ENCODE measurements at places on chromosomes 3 and 15.

GRCh38 chr3:12336099-12336498, 47.2 kb downstream of the PPARG start:
- DNase-seq: peak; percentile 85

- DNase-seq: no peak
Observed at GRCh38 chr3:126146525-126147146, 33.8 kb downstream of the ALDH1L1 start.

- no peak for DNase-seq
Observed at GRCh38 chr3:158700559-158700958, 28.1 kb upstream of the LXN start.

DNA sequence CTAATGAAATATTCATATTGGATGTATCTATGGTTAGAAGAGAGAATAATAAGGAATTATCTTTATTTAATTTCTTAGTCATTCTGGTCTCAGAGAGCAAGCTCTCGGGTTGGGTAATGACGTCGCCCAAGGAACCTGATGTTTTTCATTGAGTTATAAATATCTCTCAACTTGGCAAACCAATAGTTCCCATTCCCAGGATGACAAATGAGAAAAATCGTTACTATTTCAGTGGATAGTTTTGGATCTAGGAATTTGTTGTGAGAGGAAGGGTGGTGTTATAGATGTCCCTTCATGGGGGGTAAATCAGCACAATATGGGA, 162.9 kb upstream of the NR2E3 start:
- DNase-seq: no peak

DNA sequence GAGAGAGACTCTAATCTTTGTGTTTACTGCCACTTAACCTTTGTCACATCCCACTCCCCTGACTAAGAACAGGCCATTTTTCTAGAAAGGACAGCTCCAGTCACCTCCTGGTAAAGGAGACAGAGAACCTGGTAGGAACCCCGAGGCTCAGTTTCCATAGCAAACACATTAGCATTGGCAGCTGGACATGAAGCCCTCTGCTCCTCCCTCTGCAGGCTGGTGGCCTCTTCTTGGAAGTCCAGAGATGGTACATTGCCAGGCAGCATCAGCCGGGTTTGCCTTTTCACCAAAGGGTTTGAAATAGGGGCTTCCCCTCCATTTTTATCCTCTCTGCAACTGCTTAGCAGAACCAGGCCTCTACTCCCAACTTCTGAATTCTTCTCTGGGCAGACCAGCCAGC, 213.4 kb upstream of the SEMA6D start:
- DNase-seq: no peak

DNA sequence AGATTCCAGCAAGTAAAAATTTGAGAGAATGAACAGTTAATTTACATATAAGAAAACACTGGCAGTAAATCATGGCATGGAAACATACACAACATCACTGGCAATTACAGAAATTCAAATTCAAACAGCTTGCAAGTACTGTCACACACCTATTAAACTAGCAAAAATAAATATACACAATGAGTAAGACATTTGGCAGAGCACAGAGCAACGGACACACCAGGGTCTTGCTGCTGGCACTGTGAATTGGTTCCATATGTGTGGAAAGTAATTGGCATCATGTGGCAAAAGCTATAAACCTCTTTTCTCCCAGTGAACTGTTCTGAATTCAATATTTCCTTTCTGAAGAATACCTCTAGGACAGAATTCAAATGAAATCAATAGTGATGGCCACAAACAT, 78.3 kb downstream of the LRRK1 start:
- no peak for DNase-seq

DNA sequence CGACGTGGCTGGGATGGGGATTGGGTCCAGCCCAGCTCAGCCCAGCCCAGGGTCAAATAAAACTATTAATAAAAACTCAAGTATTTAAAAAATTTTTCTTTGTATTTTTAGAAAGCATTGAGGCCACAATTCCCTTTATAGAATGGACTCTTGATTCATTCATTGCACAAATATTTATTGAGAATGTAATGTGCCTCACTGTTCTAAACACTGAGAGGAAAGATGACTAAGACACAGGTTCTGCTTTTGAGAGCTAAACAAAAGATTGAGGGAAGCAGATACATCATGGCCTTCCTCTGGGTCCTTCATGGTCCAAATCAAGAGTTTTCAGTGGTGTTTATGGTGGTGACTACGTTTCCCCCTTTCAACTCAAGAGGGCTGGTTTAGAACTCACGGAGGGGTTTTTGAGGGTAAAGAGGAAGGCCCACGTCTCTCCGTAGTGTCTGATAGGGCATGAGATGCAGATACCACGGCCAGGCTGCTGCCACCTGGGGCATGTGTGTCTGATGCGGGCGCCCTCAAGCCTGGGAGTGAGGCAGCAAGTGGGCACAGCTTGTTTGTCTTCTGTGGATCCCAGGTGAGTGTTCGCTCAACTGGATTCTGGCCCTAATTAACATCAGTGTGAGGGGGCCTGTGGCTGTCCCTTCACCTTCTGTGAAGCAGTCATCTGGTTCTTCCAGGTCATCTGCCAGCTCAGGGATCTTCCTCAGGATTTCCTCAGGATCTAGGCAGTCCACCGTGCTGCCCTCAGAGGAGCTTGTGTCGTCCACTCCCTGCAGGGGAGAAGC, 73.5 kb upstream of the SCN5A start:
- DNase-seq: no peak

GRCh38 chr15:27495963-27496459, 525.0 kb downstream of the GABRG3 start:
- DNase-seq: no peak

- DNase-seq: no peak
Observed at GRCh38 chr3:115436767-115437301, 186.5 kb upstream of the GAP43 start.

DNA sequence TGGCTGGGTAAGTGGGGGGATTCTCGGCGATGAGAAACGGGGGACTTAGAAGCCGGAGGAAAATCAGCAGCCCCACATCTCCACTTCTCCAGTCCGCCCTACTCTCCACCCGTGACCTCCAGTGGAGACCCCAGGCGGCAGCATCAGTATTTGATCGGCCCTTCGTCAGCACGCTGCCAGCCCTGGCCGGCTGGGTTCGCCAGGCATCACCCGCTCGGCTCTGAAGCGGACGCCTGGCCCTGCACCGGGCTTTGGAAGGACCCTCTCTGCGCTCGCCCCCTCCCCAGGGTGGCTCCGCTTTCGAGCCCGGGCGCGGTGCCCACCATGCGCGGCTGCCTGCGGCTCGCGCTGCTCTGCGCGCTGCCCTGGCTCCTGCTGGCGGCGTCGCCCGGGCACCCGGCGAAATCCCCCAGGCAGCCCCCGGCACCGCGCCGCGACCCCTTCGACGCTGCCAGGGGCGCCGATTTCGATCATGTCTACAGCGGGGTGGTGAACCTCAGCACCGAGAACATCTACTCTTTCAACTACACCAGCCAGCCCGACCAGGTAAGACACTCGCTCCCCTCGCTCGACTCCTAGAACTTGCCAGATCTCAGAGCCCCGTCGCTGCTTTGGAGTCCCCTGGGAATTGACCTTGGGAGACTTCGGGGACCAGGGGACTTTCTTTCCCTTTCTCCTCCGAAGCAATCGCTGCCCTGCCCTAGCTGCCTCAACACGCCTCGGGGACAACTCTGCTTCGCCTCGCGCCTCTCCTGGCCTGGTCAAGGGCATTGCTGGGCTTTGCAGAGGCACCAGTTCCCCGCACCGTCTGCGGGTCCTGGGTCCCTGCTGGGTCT, 561 bp downstream of the SIDT1 start:
- DNase-seq: peak; percentile 23

- no peak for DNase-seq
Observed at GRCh38 chr3:41044523-41044922, 154.8 kb upstream of the CTNNB1 start.

GRCh38 chr15:33242669-33243191, 48.2 kb upstream of the FMN1 start:
- DNase-seq: peak; percentile 28

DNA sequence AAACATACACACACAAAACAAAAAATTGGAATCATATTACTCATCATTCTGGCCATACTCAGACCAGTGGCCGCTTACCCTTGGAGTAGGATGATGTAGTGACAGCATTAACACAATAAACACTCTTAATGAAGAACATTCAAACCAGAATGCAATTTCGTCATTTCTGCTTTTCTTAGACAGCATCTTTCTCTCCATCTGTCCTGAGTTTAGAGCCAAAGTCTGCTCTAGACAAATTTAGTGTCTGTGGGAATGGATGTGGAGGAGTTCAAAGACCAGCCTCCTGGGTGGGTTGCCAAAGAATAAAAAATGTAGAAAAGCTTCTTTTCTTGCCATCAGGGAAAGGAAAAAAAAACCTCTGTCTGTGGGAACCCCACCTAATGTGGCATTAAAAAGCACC, 212.4 kb upstream of the POU1F1 start:
- DNase-seq: no peak

GRCh38 chr3:129021140-129021551, 20.0 kb downstream of the EFCC1 start:
- no peak for DNase-seq

GRCh38 chr15:41936649-41937567, 35.4 kb downstream of the EHD4 start:
- DNase-seq: peak; percentile 55

DNA sequence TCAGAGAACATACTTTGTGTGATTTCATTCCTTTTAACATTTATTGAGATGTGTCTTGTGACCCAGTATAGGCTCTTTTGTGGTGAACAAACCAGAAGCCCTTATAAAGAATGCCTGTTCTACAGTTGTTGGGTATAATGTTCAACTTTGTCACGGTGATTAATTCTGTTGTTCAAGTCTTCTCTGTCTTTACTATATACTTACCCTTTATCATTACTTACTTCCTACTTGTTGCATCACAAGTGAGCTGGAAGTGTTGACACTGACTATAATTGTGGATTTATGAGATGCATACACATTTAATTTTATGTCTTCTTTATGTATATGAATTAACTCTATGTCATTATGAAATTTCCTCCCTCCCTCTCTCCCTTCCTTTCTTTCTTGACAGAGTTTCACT, 59.7 kb upstream of the TBL1XR1 start:
- DNase-seq: no peak

DNA sequence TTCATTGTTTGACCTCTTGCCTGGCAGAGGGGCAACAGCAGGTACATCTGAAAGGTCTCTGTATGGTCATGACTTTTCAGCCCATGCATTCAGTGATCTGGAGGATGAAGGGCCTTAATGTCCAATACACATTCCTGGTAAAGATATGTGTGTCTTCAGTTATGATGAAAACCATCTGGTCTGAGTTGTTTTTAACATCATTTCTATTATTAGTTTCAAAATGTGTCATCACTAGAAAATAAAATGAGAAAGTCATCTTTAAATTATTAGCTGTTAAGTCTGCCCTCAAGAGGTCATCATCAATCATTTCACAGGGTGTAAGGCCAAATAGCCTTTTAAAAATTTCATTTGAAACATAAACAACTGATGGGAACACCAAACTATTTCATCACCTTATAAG, 92.1 kb upstream of the PLSCR4 start:
- DNase-seq: no peak

DNA sequence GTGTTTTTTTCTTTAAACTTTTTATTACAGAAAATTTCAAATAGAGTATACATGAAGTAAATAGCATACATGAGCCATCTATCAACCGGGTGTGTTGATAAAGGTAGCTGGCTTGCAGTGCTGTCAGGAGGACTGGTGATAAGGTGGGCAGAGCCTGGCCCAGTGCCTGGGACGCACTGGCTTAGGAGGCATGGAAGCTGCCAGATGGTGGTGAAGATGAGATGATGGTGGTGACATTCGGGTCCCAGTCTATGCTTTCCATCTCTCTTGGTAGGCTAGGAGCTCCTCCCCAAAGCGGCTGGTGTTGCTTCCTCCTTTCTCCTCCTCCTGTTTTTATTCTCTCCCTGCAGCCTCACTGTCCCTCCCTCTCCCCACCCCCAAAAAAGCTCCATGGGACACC, 101.7 kb downstream of the ADCY5 start:
- no peak for DNase-seq

DNA sequence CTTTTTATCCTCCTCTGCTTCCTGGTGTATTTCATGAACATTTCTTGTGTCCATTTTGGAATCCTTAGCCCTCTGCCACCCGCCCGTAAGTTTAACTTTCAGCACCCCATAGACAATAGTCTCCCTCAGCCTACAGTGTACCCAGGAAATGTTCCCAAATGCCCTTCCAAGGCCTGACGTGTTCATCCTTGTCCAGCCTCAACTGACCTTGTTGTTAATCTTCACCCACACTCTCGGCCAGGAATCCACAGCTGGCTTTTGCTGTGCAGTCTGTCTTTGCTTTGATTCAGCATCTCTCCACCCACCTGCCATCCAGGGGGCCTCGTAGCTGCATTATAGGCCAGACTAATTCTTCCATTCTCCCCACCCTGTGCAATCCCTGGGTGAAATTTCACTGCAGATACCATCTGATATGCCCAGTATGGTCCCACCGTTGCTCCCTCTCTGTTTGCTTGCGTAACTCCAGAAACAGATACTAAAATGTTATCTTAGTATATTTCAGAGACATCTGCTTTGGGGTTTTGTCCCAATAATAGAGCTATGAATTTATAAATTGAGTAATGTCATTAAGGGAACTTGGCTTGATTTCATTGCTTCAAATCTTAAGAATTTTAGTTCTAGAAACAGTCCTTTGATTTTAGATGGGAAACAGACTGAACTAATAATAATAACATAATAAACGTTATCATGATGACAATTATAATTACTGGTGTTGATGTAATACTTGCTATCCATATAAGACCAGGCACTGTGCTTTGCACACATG, 16.6 kb downstream of the GUCA1C start:
- DNase-seq: no peak

GRCh38 chr15:68765602-68766368, 54.9 kb downstream of the ANP32A start:
- no peak for DNase-seq

GRCh38 chr3:32544894-32545293, 25.8 kb downstream of the DYNC1LI1 start:
- no peak for DNase-seq

DNA sequence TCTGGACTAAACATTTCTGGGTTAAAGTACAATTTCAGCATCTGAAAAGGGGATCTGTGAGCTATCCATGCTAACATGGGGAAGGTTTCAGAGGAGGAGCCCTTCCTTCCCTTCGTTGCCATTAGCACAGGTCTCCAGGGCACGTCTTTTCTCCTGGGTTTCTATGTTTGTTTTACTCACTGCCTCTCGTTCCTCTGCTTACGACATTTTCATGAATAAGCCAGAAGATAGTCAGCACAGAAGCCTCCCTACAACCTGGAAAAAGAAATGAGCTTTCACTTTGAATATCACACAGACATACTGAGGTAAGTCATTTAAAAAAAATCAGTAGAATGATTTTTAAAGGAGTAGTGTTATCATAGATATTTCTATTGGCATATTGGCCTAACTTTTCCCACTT, 117.2 kb upstream of the KCNMB2 start:
- DNase-seq: no peak

DNA sequence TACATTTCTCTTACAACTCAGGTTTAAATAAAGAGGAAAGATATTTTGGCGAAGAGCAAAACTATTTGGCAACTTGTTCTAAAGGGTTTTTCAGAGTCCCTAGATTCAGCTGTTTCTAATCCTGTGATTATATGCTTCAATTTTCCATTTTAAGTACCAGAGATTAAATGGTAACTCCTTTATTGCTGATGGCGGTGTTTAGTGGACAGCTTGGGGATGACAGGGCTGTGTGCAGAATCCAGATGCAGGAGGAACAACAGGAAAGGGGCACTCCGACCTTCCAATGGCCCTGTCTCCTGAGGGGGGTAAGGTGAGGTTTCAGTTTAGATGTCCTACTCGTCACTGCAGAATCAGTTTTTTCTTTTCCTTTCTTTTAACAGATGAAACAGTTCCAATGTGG, 405.0 kb downstream of the PDCD6IP start:
- DNase-seq: no peak

All from Jurkat, Clone E6-1 (cell line).